Fibroblast of villous mesenchyme (primary cell): ENCODE measurements at places on chromosomes 5 and 9. TPM values are rescaled to one million over a fixed set of nuclear protein-coding genes. Genes with fewer than 3 reads are reported as not detected.

- no peak for DNase-seq
Measured at GRCh38 chr9:13369431-13369830, 89.9 kb upstream of the MPDZ start.

- no peak for DNase-seq
Measured at GRCh38 chr5:112865128-112865527, 4.0 kb downstream of the SRP19 start.

- DNase-seq, result no peak
Measured at GRCh38 chr5:141762790-141763368, 80.8 kb upstream of the ARAP3 start.

DNA sequence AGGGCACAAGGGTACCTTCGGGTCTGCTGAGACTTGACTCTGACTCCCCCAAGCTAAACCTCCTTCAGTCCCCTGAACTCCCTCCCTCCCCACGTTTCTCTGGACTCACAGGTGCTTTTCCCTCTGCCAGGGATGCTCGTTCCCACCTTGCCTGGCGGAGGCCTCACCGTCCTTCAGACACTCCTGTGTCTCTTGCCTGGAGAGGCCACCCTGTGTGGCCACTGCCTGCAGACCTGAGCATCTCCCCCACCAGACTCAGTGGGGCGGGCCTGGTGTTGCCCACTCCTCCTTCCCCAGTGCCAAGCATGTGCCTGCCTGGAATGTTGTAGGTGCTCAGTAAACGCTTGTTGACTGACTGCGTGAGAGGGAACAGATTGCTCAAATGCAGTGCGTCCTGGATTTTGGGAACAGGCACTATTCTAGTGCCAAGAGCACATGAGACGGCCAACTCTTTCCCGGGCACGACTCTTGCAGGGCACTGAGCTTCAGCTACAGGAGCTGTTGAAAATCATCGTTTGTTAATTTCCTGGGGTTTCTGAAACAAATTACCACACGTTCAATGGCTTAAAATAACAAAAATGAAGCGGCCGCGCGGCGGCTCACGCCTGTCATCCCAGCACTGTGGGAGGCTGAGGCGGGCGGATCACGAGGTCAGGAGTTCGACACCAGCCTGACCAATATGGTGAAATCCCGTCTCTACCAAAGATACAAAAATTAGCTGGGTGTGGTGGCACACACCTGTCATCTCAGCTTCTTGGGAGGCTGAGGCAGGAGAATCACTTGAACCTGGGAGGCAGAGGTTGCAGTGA, 71.0 kb upstream of the BARHL1 start:
- no peak for DNase-seq

DNA sequence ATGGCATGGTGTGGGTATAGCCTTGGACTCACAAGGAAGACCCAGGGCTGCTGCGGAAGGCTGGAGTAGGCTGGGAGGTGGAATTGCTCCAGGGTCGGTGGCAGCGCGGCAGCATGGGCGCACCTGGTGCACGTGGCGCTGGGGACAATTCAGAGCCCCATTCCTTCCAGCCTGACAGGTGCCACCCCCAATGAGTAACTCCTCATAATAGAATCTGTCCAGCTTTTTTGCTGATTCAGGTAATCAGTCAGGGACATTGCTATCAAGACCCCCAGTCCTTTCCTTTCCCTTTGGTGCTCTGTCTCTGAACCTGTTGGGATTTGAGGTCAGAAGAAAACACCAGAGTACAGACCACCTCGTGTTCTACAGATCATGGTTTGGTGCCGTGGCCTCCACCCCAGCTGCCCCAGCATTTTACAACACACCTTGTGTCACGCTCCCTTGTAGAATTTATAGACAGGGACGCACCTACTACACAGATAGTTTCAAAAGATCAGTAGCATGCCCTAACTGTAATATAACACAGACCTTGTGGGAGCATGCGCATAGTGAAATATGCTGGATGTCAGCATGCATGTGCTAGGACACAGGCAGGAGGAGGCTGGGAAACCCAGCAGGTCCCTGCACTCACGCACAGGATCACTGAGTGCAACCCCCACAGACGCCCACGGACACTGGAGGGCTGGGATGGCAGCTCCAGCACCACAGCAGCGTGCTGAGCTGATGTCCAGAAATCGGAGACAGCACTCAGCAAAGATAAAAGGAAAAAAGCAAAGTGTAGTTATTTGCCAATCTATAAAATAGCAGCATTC, 47.9 kb upstream of the CTSL start:
- no peak for DNase-seq

- no peak for DNase-seq
Measured at GRCh38 chr5:26945901-26946300, 92.5 kb downstream of the CDH9 start.

- DNase-seq, result no peak
Measured at GRCh38 chr5:75058986-75059535, 6.7 kb upstream of the GCNT4 start.

The PCDHB6 gene
- total RNA-seq, result under 0.01 TPM in 2 replicates

- DNase-seq, result peak; percentile 51
Measured at GRCh38 chr9:128203024-128203706, at the start of gene DNM1. TSS of gene DNM1 (plus strand) at chr9:128203379. CDS start at chr9:128203471, 92 bp downstream.

DNA sequence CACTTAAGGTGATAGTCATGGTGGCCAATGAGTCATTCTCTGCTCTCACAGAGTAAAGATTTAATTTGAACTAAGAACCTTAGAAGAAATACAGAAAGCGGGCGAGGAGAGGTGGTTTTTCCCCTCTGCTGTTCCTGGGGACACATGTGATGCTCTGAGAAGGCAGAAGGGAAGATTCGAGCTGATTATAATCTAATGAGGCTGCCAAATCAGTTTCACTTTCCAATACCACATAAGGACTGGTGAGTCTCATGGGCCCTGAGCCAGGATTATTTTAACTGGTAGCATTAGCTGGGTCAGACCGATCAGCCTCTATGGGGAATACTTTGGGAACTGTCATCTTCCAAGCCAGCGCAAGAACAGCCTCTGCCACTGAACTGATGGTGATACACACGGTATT, 116.5 kb downstream of the SLC1A3 start:
- peak; percentile 17 for DNase-seq

DNA sequence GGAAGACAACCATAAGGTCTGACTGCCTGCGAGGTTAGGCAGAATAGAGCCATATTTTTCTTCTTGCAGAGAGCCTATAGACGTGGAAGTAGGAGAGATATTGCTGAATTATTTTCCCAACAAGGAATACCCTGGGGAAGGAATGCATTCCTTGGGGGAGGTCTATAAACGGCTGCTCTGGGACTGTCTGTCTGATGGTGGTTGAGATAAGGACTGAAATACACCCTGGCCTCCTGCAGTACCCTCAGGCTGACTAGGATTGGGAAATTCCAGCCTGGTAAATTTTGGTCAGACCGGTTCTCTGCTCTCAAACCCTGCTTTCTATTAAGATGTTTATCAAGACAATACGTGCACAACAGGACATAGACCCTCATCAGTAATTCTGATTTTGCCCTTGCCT, 617.5 kb upstream of the GRIN3A start:
- no peak for DNase-seq

DNA sequence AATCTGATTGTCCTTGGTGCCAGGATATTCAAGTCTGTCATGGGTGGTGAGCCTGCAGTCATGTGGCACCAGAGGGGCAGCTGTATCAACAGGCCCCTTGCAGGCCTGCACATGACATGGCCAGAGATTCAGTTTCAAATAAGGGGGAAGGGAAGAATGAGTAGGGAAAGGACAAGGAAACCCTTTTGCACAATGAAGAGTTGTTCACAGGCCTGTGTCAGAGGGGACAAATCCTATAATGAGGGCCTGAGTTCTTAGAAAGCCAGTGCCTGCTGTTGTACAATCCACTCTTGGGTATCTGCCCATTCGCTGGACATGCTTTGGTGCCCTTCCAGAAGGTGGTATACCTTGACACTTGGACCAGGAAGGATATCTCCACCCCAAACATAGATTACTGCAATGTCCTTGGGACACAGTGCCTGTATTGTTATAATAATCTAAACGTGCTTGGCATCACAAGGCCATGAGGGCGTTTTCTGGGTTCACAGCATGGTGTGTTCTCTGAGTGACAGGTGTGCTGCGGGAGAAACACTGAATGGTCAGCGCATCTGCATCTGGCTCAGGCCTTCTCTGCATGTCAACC, 1.9 kb upstream of the TMEM171 start:
- DNase-seq, result no peak

The GBA2 gene
- total RNA-seq, result 29.0 and 38.4 TPM in 2 replicates

- no peak for DNase-seq
Measured at GRCh38 chr5:10663489-10664179, 97.4 kb downstream of the DAP start.

- no peak for DNase-seq
Measured at GRCh38 chr9:38308136-38308535, 84.4 kb upstream of the ALDH1B1 start.

DNA sequence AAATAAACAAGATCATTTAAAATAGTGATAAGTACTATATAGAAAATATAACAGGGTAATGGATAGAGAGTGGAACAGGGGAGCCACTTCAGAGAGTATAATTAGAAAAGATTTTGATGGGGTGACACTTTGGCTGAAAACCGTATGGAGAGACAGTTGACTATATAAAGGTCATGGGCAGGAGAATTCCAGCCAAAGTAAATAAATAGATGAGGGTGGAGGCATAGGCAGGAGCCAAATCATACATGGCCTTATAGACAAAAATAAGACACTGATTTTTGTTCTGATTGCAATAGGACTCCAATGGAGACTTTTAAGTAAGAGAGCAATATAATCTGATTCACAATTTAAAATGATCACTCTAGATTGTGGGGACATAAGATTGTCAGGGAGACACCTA, 37.5 kb upstream of the NUDT12 start:
- no peak for DNase-seq

- no peak for DNase-seq
Measured at GRCh38 chr5:116396476-116397099, 178.0 kb downstream of the SEMA6A start.

GRCh38 chr5:131104169-131104808, 60.8 kb downstream of the HINT1 start:
- no peak for DNase-seq

GRCh38 chr5:116044073-116044472, 11.8 kb downstream of the ARL14EPL start:
- no peak for DNase-seq

GRCh38 chr5:57611177-57611576, 128.6 kb upstream of the ACTBL2 start:
- no peak for DNase-seq

The SLCO6A1 gene
- total RNA-seq, result under 0.01 and 0.32 TPM in 2 replicates
